ENCODE measurements at places on chromosomes 11 and 22. TPM values are rescaled to one million over a fixed set of nuclear protein-coding genes. Genes with fewer than 3 reads are reported as not detected.

P4HA3 gene
- total RNA-seq = 8.1 TPM

TRIM51 gene
- not detected for total RNA-seq

IL10RA gene
- not detected for total RNA-seq

KRTAP5-2 gene
- not detected for total RNA-seq

VPS37C gene
- total RNA-seq = 12.0 TPM

CPT1B gene
- total RNA-seq = 1.8 TPM

OR52I2 gene
- not detected for total RNA-seq

TNRC6B gene
- total RNA-seq = 6.5 TPM

TRIM49 gene
- not detected for total RNA-seq

IGLL5 gene
- not detected for total RNA-seq

RAB3IL1 gene
- 3.9 TPM for total RNA-seq

Measured in cardiac atrium fibroblast (primary cell).